ENCODE measurements at places on chromosomes 3 and 15.

- DNase-seq = no peak
These were observed 51.5 kb downstream of the MYL3 start for GRCh38 chr3:46811615-46812236.

- no peak for DNase-seq
These were observed 19.9 kb downstream of the CLDN1 start for GRCh38 chr3:190302212-190302867.

GRCh38 chr15:31440754-31441311 lies 114.2 kb downstream of the KLF13 start:
- DNase-seq = peak; percentile 43

DNA sequence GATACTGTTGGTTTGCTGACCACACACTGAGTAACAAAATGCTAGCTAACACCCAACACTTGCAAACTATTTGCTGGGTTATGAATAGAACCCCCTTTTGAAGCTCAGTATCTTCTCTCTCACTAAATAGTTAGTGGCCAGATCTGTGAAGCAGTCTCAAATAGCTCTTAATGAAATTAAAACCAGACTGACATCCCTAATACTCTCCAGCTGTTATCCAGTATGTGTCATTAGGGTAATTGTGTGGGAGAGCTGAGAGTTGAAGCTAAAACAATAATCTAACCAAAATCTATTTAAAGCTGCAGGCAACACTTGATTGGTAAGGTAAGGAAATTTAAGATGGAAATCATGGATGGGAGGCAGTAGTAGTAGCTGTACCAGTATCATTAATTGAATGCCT lies 110.4 kb upstream of the RORA start:
- no peak for DNase-seq

- DNase-seq = no peak
These were observed 5.5 kb upstream of the CLN6 start for GRCh38 chr15:68235022-68235421.

DNA sequence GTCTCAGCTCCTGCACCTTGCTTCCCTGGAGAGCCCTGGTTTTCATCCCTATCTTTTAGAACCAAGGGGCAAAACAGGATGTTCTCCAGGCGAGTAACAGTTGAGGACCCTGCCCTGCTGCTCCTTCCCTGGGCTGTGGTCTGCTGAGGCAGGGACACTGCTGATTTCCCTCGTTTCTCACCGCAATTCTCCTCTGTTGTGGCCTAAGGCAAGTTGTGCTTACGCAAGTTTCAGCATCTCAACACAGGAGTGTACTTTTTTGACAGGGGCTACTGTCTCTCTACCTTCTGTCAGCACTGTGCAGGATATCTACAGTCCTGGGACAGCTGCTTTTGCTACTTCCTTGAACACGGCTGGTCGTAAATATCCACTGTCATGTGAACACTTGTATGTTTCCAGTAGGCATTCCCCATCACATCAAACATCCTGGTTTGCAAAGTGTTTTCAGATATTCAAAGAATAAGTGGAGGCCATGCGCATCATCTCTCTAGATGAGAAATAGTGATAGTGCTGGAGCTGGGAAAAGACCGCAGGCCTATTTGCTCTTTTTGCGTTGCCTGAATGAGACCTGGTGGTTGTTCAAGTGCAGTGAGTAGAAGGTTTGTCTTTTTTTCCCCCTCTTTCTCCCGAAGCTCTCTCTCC lies 110.1 kb upstream of the PLXNA1 start:
- no peak for DNase-seq

DNA sequence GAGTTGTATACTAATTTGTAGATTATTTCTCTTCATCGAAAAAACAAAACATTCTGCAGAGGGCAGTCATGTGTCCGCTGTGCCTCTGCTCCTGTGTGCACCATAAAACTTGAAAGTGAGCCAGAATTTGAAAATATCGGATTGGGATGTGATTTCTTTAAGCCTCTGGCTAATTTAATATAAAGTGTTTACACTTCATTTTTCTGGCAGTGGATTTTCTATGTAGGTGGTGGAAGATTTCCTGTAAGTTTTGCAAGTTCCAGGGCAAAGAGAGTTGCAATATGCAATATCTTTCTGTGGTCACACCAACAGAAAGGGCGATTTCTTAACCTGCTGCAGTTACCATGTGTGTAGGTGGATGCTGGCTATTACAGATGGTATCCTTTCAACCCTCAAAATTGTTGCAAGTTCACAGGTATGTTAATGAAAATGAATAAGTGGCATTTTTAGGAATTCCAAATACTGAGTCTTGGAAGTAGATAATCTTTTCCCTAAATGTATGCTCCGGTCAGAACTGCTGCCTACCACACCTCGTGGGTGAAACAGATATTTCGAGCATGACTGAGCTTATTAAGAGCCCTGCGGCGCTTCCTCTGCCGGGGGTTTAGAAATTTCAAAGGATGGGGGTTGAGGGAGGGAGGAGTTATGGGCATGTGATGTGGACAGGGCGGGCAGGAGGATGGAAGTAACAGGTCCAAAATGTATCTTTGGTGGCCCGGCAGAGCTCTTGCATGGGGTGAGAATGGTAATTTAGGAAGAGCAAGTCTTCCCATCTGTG lies 134.0 kb downstream of the PGPEP1L start:
- DNase-seq = no peak

GRCh38 chr15:59948924-59949613 lies 55.0 kb upstream of the FOXB1 start:
- DNase-seq = no peak

DNA sequence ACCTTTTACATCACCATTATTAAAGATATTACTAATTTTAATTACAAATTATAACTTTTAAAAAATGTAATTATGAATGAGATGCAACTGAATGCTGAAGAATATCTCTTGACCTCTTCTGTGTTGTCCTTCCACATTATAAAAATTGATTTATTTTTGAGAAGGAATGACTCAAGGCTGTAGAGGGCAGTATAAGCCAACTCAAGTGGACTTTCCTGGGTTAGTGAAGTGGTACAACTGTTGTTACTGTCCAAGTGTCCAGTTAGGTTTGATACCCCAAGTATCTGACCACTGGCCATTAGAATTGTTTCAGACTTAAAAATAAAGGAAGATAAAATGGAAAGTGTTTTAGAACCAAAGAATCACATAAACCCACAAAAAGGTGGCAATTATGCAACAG lies 51.9 kb downstream of the BBX start:
- DNase-seq = no peak

DNA sequence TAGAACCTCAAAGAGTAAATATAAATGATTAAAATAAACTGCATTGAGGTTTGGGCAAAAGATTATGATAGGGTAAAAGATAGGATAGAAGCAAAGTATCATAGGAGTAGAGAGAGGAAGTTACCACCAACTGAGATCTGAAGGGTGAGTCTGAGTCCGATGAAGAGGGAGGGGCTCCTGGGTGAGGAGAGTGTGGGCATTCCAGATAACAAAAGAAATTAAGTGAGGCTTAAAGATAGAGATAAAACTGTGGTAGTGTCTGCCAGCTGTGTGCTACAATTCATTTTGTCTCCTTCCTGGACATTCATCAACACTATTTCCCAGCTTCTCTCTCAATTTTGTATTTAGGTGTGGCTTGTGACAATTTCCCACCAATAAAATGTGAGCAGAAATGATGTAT lies 343.0 kb upstream of the PLSCR5 start:
- no peak for DNase-seq

GRCh38 chr15:94287794-94288246 lies 56.5 kb downstream of the MCTP2 start:
- DNase-seq = no peak

GRCh38 chr15:25545017-25545416 lies 106.2 kb upstream of the UBE3A start:
- no peak for DNase-seq

GRCh38 chr15:100668348-100668745 lies 66.0 kb downstream of the ASB7 start:
- no peak for DNase-seq

DNA sequence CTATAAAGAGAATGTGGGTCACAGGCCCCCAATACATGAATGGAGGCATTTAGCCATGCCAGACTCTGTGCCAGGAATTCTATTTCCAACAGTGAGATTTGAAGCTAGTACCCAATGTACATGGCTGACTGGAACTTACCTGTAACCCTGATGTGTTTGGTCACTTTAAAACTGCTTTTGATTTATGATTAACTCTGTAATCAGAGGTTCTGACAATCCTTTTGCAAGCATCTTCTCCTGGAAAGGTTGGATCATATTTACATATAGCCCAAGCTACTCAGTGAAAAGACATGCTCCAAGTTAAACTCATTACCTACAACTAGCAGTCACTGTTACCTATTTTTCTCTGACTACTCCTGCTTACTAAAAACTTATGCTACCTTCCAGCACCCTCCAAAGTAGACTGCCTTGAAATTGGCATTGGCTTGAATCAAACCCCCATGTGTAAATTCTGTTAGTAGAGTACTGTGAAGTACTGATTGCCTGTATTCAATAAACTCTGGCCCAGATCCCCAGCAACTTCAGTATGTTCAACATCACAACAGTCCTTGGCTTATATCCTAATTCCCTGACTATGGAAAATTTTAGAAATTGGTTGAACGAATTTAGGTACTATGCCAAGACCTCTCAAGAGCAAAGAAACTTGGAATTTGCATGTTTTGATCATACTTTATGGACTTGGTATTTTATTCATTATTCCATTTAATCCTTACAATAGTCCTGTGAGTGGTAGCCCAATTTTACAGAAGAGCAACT lies 665.6 kb upstream of the NECTIN3 start:
- no peak for DNase-seq

DNA sequence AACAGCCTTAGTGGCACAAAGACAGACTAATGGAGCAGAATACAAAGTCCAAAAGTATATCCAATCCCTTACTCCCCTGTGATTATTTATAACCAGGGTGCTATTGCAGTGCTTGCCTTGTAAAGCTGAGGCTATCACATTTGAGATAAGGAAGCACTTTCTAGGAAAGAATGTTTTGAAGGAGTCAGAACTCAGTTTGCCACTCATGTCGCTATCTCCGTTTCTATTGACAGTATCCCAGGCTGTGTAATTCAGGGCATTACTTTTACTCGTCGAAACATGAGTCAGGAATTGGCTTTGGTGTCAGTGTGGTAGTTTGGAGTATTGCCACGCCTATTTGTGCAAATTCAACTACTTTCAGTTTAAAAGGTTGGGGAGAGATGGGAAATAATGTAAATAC lies 78.4 kb downstream of the FBXL2 start:
- no peak for DNase-seq

DNA sequence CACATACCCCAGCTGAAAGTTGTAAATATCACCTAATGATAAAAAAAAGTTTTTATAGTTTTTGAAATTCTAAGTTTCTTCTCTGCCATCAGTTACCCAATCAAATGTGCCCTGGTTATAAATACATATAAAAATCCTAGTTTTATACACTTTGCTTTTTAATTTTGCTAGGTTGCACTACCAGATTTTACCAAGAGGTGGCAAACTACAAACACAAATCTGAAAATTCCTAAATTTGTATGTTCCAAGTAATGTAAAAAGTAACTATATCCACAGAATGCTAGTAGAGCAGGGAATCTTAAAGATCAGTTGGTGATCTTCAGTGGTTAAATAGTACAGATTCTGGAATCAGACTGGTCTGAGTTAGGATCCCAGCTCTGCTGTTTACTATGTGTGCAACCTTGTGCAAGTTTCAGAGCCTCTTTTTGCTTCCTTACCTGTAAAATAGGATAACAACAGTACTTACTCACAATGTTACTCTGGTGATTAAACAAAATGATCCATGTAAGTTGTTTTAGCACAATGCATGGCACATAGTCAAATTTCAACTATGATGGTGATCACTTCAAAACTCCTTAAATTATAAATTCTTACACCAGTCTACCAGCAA lies 11.0 kb downstream of the TRPM7 start:
- DNase-seq = no peak

- no peak for DNase-seq
These were observed 219.7 kb upstream of the SGO1 start for GRCh38 chr3:20405744-20406143.

DNA sequence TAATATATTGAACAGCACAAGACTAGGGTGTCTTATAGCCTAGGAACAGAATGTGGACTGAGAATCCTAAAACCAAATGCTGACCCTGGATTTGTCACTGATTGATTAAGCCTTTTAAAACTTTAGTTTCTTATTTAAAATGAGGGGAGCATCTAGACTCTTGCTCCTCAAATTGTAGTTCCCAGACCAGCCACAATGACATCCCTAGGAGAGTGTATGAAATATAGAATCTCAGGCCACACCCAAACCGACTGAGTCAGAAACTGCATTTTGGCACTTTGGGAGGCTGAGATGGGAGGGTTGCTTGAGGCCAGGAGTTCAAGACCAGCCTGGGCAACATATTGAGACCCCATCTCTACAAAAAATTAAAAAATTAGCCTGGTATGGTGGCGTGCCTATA lies 287.8 kb upstream of the UMPS start:
- DNase-seq = no peak

DNA sequence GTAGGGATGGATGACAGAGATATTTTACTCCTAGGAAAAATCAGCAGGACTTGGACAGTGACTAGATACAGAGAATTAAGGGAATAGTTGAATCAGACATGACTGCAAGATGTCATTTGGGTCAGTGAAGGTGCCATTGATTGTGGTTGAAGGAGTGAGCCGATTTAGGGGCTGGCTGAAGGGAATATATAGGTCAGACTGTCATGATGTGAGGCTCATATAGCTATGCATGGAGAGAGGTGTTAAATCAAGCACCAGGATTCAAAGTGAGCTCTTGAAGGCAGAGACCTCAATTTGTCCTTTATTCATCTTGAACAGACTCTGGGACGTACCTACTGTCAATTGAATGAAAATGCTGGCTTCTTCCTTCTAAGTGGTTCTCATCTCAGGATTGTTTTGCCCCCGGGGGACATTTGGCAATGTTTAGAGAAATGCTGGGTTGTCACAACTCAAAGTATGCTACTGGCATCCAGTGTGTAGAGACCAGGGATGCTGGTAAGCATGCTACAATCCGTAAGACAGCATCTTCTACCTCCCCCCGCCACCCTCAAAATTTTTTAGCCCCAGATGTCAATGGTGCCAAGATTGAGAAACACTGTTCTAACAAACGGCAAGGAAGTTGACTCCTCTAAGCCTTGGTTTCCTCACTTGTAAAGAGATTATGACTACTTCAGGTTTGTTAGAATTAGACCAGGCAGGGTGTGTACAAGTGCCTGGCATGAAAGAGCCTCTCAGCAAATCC lies 7.8 kb downstream of the ATP2C1 start:
- DNase-seq = no peak

GRCh38 chr15:90642464-90643300 lies 74.5 kb upstream of the BLM start:
- DNase-seq = no peak

DNA sequence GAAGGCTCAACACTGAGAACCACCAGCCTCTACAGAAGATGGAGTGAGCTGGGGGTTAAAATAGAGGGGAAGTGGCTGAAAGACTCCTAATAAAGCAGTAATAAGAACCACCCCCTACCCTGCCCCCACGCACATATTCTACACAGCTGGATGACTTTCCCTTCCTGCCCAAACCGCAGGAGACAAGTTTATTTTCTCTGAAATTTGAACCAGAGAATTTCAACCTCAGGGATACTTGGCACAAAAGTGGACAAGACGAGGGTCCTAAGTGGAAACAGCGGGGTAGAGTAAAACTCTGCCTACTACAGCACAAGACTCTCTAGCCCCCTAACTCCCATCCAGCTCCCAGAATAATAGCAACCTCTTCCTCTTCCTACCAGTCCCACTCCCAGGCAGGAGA lies 28.4 kb downstream of the USF3 start:
- no peak for DNase-seq

GRCh38 chr15:59304034-59304795 lies 68.5 kb downstream of the MYO1E start:
- no peak for DNase-seq
